Activated CD4-positive, CD25-positive, alpha-beta regulatory T cell treated with anti-CD3 and anti-CD28 coated beads, Interleukin-2, amount 50 U/mL, for 72 hours (primary cell): ENCODE measurements at places on chromosomes 3 and 15.

DNA sequence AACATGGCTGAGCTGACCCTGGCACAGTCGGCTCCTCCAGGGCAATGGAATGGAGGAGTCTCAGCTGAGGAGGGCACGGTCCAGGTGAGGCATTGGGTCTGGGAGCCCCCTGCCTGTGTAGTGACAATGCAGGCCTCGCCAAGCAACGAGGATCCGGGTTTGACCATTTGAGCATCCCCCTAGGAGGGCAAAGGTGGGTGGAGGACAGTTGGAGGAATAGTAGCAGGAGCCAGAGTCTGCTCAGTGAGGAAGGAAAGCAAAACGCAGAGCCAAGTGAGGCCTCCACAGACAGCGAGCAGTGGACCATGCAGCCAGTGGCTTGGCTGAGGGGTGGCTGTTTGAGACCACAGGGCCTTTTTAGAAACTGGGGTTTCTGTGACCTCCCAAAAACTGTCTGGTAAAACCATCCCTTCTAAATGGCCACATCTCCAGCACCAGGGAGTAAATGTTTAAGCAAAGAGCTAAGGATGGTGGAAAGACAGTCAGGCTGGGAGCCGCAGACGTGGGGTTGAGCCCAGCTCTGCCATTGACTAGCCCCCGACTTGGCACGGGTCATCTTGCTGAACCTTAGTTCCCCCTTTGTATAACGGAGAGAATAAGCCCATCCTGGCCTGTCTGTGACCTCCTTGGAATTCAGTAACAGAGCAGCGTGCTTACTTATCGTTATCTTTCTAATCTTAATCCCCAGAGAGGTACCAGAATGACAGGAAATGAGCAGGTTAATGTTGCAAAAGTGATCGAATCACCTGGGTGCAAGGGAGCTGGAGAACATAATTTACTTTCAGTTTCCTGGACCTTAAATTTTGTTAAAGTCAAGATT, 46.8 kb downstream of the CMTM6 start:
- DNase-seq: peak; percentile 27

GRCh38 chr3:11638495-11639358, 5.0 kb downstream of the VGLL4 start:
- DNase-seq: no peak

DNA sequence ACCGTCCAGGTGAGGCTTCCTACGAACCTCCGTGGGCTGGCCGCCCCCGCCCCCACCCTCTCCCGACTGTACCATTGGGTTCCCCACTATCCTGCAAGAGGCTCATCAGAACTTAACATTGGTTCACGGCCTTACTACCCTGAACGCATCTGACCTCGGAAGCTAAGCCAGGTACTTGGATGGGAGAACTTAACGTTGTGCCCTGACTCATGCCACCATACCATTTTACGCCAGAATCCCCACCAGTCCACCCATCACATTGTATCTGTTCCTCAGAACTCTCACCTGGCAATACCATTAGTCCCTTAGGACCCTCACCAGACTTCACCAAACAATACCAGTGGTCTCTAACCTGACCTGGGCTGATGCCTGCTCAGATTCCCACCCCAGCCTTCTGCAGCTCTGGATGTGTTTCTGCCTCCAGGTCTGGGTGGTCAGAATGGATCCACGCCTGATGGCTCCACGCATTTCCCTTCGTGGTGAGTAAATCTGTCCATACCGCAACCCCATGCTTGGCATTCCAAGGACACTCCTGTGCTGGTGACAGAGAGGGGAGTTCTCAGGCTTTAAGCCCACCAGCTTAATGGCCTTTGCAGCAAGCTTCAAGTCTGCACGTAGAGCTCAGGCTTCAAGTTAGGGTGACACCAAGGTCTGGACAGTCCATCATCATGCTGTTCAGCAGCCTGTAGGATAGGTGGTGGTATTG, 562 bp downstream of the TCTA start:
- no peak for DNase-seq

DNA sequence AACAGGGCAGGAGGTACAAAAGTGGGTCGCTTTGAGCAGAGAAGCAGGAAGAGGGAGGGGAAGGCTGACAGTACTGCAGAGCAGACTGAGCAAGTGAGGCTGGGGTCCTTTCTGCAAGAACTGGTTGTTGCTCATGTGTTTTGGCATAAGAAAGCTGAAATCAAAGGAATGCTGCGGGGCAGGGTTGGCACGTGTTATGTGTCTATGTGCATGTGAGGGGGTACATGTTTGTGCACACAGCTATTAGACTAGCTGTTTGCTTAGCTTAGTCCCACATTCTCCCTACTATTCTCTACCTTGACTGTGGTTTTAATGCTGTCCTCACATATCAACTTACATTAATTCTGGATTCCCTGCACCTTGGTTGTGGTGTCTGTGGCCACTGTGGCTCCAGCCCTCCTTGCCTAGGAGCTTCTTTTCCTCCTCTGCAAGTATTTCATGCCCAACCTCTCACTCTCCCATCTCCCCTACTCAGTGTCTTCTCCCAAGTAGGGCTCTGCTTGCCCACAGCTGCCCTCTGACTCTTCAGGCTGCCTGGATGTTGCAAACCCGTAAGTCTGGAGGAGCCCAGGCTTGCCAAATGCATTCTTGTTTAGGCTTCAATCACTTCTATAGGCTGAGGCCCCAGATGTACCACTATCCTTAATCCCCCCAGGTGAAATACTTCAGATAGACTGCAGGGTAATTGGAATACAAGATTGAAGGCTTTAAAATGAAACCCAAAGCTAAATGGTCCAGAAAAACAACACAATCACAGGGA, 4.8 kb downstream of the TAGLN3 start:
- DNase-seq: no peak

DNA sequence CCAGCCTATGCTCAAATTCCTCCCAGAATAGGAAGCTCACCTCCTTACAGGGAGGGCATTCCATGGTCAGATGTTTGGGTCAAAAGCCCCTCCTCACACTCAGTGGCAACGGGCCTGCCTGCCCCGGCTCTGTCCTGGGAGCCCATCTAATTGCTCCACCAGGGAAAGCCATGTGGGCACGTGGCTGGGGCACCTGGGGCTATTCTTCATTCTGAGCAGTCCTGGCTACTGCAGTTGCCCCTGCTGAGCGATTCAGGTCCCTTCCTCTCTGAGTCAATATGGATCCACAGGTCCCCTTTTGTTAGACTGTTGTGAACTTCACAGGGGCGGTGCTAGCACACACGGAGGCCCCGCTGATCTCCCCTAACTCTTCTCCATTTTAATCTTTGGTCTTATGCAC, 39.4 kb downstream of the TPRA1 start:
- DNase-seq: no peak

- DNase-seq: no peak
Observed at GRCh38 chr3:107496855-107497254, 25.9 kb upstream of the BBX start.

DNA sequence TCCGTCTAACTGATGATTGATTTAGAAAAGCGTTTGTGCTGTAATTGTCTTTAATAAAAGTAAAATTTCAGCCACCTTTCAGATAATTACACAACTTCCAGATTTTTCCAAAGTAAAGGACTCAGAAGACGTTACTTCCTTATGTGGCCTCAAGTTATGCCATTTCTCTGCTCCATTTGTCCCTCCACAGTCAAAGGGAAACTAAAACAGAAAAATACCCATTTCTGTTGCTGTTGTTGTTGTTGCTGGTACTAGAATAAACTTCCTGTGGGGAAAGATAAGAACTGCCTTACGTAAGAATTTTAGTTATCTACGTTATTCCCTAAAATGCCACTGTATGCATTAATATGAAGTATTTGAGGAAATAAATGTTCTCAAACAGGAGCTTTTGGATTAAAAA, 153.9 kb downstream of the P3H2 start:
- no peak for DNase-seq

DNA sequence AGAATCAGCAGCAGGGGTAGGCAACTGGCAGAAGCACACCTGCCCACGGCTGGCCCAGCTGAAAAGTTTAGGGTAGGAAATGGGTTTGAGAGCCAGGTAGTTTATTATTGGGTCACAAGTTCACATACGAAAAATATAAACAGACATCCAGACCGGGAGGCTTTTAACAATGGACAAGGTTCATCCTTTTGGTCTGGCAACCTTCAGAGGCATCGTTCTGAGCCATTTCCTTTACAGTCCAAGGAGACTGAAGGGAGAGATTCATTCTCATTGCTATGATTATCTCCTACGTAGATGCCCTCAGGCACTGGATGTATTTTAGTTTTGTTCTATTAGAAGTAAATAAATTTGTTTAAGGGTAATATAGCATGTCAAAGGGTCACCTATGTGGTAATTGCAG, 248.0 kb upstream of the THBS1 start:
- no peak for DNase-seq

GRCh38 chr15:74343127-74343796, 24.2 kb downstream of the CYP11A1 start:
- DNase-seq: no peak

GRCh38 chr15:93200081-93200836, 111.2 kb upstream of the RGMA start:
- no peak for DNase-seq

GRCh38 chr15:98855815-98856531, 151.6 kb downstream of the PGPEP1L start:
- DNase-seq: no peak

GRCh38 chr3:171122240-171122639, 95.7 kb upstream of the SLC2A2 start:
- no peak for DNase-seq

GRCh38 chr3:4709341-4709740, 216.2 kb downstream of the ITPR1 start:
- DNase-seq: no peak

- no peak for DNase-seq
Observed at GRCh38 chr3:39295184-39295775, 15.4 kb upstream of the CX3CR1 start.

- no peak for DNase-seq
Observed at GRCh38 chr15:75723847-75724660, 11.4 kb upstream of the CSPG4 start.

- DNase-seq: no peak
Observed at GRCh38 chr15:75782926-75783325, 60.3 kb upstream of the UBE2Q2 start.

DNA sequence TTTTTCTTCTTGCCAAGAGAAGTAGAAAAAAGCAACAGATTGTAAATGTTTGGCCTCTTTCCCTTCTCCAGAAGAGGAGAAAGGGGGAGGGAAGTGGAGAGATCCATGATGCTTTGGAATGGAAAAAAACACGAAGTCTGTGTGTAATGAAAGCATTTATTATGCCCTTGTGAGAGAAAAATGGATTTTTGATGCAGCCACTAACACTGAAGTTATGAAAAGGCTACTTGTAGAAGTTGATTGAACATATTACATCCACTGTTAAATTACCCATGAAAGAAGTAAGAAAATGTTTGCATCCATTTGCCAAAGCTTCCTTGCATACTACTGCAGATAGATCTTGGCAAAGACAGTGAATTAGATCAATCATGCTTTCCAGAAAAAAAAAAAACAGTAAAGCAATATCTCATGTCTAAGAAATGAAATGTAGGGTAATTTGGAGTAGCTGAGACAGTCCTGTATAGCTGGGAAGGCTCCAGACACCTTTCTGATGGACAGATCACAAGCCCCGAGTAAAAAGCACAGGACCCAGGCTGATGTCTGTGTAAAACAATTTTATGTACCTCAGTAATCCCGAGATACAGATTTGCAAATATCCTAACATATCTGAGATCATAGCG, 295.5 kb downstream of the PLOD2 start:
- no peak for DNase-seq

GRCh38 chr3:10995871-10996270, 3.3 kb downstream of the SLC6A1 start:
- DNase-seq: no peak
